ENCODE measurements at places on chromosomes 4 and X. TPM values are rescaled to one million over a fixed set of nuclear protein-coding genes. Genes with fewer than 3 reads are reported as not detected.

- peak; percentile 54 for DNase-seq
Observed at GRCh38 chrX:134734466-134734952, 76.2 kb upstream of the PLAC1 start.

The GIMD1 gene
- not detected for polyA plus RNA-seq

The CXCL10 gene
- polyA plus RNA-seq, result 5.9 TPM

GRCh38 chr4:42515156-42515884 lies 118.0 kb downstream of the SHISA3 start:
- no peak for DNase-seq

DNA sequence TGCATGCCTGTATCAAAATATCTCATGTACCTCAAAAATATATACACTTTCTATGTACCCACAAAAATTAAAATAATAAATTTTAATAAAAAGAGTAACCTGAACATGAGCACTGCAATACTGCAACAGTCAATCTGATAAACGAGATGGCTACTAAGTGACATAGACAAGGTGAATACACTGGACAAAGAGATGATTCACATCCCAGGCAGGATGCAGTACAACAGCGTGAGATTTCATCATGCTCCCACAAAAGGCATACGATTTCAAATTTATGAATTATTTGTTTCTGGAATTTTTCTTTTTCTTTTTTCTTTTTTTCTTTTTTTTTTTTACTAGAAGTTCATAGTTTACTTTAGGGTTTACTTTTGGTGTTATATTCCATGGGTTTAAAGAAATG lies 12.2 kb upstream of the FGF16 start:
- no peak for DNase-seq

Data from testis (tissue), 5 donors.